ENCODE measurements at places on chromosomes 16 and 17. TPM values are rescaled to one million over a fixed set of nuclear protein-coding genes. Genes with fewer than 3 reads are reported as not detected.

CYB5D1 gene
- polyA plus RNA-seq, result 23.1 TPM

MYH2 gene
- not detected for polyA plus RNA-seq

APOBR gene
- polyA plus RNA-seq, result 0.57 TPM

C17orf100 gene
- polyA plus RNA-seq, result 10.2 TPM

TVP23C gene
- 16.8 TPM for polyA plus RNA-seq

RHBDF1 gene
- 20.7 TPM for polyA plus RNA-seq

FBXL19 gene
- polyA plus RNA-seq, result 18.0 TPM

TNFRSF17 gene
- polyA plus RNA-seq, result not detected

GRCh38 chr16:53580038-53580802 lies 77.2 kb upstream of the AKTIP start:
- DNase-seq, result no peak

- no peak for DNase-seq
Observed at GRCh38 chr17:534071-534691, 180.5 kb downstream of the VPS53 start.

GRCh38 chr17:33725675-33726271 lies 432.7 kb upstream of the ASIC2 start:
- no peak for DNase-seq

DNA sequence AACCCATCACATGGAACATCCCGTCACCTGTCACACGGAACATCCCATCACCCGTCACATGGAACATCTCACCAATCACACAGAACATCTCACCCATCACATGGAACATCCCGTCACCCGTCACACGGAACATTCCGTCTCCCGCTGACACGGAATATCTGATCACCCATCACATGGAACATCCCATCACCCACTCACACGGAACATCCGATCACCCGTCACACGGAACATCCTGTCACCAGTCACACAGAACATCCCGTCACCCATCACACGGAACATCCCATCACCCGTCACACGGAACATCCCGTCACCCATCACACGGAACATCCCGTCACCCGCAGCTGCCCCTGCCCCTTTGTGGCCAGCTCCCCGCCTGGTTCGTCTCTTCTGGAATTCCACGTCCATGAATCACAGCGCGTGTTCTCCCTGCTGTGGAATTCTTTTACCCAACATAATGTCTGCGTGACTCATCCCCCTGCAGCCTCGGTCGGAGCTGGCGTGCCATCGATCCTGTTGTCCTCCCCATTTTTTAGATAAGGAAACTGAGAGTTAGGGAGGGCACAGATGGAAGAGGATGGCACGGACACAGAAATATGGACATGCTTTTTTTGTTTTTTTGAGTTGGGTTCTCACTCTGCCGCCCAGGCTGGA lies 5.6 kb downstream of the CPNE7 start:
- DNase-seq, result no peak

- no peak for DNase-seq
Observed at GRCh38 chr16:31477220-31478216, 5.4 kb upstream of the SLC5A2 start.

GRCh38 chr17:37713028-37713431 lies 31.8 kb downstream of the HNF1B start:
- no peak for DNase-seq

DNA sequence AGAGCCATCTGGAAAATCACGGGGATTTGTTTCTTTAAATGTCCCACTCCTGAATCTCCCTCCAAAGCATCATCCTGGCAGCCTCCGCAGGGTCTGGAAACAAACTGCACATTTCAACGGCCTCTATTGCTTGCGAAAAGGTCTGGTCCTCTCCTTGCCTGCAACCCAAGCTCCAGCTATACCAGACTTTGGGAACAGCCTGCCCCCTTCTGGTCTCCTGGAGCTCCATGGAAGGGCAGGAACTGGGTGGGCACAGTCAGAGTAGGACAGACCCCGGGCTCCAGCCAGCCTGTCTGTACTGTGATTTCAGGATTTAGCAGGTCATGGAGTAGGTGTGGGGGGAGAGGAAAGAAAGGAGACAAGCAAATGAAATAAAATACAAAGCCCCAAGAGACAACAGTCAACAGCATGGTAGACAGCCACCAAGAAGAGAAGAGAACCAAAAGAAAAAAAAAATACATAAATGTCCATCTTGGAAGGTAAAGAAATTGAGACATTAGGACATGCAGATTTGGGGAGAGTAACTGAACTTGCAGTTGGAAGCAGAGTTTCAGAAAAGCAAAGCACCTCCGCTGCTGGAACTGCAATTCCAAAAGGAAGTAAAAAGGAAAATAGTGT lies 2.7 kb downstream of the XYLT1 start:
- no peak for DNase-seq

DNA sequence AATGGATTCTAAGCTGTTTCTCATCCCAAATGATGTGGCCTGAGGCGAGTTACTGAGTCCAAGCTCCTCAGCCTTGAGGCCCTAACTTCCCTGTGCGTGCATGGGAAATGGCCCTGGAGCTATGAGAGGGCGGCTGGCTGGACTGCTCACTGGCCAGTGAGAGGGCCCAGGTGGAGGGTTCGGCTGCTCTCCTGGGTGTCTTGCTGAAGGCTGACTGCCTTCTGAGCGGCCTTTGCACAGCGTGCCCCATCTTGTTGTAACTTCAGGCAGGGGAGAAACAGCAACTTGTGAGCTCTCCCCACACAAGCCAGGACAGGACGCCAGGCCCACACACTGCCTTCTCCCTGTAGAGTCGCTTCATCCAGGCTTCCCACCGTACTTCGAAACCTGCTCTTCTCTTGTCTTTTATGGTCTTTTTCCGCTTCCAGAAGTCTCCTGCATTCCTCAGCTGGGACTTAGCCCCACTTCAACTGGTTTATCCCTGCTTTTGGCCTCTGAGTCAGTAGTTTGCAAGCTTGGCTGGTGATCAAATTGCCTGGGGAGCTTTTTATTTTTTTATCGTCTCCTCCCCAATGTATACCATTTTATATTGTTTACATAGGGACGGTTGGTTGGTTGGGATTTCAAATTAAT lies 13.3 kb downstream of the CDH3 start:
- no peak for DNase-seq

DNA sequence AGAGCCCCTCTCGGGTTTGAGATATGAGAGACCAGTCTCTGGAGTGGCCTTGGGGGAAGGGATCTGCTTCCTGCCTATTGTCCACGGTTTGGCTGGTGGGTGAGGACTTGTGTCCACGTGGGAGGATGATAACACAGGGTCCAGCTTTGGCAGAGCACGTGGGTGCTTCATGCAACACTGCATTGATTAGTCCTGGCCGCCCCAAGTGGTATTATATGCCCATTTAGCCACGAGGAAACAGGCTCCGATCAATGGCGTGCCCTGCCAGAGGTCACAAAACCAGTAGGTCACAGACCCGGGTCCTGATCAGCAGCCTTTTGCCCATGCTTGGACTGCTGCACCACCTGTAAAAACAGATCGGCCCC lies 141.6 kb downstream of the RGS9 start:
- no peak for DNase-seq

- no peak for DNase-seq
Observed at GRCh38 chr17:68698746-68699145, 97.6 kb upstream of the FAM20A start.

GRCh38 chr16:55333684-55334083 lies 9.7 kb downstream of the IRX6 start:
- DNase-seq, result no peak
